ENCODE measurements at places on chromosomes 12 and 14.

DNA sequence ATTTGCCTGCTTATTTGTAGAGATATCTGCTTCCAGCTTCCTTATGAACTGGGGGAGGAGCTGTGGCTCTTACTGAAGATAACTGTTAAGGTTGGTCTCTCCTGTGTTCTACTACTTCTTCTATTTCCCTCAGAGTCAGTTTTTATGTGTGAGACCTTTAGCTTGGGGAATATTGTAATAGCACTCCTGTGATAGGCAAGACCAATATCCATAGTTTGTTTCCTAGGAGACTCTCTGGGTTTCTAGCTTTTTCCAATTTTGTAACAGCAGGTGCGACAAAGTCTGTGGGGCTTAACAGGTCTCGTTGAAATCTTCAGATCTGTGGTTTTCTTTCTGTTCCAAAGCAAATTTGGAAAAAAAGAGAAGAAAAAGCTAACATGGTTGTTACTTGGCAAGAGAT is at the start of gene OR10G3:
TSS of gene OR10G3 (minus strand) at position 101 of the 400 bp plus-strand sequence. CDS start 9,332 bp downstream, outside the sequence.
- no peak for DNase-seq

DNA sequence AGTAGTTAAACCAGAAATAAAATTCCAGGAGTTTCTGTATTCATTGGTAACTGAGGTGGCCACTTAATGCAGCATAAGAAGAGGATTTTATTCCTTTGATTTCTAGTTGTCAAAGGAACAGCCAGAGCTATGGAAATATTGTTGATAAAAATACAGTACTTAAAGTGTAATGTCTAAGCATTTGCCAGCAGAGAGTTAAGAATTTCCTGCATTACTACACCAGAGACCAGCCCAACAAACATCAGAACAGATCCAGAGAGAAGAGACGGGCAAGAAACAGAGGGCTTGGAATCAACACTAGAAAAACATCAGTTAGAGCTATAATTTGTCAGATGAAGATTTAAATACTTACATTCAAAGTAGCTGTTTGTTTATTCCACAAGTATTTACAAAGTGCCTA is 77.9 kb downstream of the ST8SIA1 start:
- no peak for DNase-seq

DNA sequence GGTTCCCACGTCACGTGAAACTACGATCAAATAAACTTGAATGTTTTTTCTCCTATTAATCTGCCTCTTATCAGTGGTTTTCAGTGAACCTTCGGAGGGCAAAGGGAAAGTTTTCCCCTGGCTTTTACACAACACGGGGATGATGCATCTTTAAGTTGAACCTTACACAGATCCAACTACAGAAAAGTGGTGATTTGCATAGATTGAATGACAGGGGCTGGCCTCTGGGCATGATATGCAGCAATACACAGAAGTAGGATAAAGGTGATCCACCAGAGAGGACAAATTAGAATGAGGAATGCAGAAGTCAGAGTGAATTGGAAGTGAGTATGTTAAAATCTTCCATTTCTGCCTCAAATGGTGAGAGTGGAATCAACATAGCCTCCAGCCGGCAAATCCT is 11.6 kb downstream of the GSG1 start:
- no peak for DNase-seq

- no peak for DNase-seq
Measured at GRCh38 chr12:123398550-123399254, 14.8 kb downstream of the KMT5A start.

GRCh38 chr12:69392179-69392928 is 32.8 kb downstream of the YEATS4 start:
- DNase-seq = no peak

GRCh38 chr12:99596762-99597161 is 50.8 kb upstream of the GARIN6 start:
- no peak for DNase-seq

- no peak for DNase-seq
Measured at GRCh38 chr12:57250956-57251355, at the start of gene STAC3. Gene STAC3 (minus strand): TSS chr12:57251187. CDS start chr12:57249636, 1,551 bp downstream.

DNA sequence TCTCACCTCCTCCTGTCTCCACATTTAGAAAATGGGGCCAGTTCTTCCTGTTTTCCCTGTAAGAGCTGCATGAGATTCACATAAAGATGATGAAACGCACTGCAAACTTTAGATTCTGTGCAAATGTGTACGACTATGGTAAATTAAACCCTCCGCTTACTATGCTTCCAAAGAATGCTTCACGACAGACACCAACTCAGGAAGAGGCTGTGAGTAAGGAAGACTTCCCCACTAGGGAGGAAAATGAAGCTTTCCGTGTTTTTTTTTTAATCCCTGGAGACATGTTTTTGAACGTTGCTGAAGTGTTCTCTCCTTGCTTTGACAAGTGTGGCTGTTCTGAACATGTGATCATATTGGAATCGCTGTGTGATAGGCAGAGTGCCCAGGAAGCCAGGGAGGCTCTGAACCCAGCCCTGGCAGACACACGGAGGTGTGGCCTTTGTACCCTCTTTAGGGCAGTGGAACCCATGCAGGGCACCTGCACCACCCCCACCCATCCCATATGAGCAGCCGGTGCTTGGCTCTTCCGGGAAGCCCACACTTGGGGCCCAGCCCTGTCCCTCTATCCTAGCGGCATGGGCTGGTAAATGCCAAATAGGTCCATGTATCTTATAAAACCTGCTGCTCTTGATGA is 7.5 kb upstream of the SYNE3 start:
- DNase-seq = no peak

GRCh38 chr12:124608450-124608870 is 41.0 kb upstream of the NCOR2 start:
- DNase-seq = no peak

DNA sequence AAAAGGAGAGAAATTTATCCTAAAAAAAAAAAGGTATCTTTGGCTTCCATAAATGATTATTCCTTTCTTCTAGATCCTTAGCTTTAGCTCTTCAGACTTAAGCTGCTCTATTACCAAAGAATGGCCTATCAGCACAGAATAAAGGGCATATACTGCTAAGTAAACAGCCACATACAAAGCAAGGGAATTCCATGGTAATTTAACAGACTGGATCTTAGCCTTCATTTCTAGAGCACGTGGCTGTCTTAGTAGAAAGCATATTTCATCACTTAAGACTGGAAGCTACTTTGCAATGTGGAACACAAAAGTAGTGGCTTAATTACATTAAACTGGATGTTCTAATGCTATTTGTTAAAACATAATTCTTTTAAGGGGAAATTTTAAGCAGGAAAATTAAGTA is 23.1 kb downstream of the TMED10 start:
- DNase-seq = no peak

DNA sequence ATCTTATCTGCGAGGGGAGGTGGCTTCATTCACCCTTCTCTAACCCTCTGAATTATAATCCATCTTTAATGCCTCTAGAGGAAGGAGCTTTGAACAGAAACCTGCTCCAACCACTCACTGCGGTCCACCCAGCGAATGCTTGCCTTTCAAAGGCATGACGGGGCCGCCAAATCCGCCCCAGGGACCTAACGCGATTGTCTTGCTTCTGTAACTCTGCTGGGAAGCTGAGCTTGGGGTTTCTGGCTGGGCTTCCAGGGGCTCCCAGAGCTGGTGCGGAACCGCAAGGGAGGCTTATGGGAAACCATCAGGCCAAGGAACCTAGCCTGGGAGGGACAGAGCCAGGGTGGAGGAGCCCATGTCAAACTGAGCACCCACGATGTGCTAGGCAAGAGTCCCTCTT is 231.2 kb upstream of the LHX5 start:
- DNase-seq = no peak

- DNase-seq = no peak
Measured at GRCh38 chr12:113831476-113831875, 134.6 kb downstream of the RBM19 start.

DNA sequence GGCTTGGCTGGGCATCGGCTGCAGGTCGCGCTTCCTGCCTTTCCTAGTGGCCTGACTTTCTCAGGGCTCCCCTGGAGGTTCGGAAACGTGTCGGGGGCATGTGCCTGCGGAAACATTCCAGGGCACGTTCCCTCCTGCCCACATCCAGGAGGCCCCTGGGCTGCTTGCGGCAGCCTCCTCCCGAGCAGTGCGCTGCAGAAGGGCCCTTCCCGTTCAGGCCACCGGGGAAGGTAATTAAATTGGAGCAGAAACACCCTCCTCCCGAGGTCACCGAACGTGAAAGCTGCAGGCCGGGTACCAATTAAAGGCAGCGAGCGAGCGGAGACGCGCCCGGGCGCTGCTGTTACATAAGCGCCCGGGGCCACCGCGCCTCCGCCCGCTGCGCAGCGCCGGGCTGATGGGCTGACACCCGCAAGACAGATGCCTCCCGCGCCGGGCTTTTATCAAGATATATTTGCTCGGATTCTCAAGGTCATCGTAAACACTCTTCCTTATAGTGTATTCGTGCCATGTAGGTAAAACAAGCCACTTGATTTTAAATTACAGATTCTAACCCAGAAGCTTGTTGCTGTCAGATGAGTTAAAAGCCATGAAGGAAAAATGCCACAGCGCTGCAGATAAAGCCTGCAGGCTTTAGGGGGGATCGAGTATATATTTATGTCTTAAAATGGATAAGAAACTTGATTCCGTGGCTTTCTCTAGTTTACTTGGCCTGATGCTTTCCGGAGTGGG is 31.4 kb downstream of the SSPN start:
- DNase-seq = no peak

DNA sequence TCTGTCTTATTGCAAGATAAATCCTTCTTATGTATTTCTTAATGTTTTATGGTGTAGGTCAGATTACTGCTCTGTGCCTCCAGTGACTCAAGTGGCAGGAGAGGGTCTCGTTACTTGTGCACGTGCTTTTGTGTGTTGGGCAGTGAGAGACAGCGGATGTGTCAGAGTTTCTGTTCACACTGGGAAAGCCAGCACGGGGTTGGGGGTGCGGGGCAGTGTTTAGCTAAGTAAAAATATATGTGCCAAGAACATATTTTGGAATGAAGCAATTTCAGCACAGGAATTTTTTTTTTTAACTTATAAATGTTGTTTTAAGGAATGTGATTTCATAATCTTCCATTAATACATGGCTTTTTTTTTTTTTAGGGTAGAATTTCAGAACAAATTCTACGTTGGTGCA is 4.5 kb upstream of the DNAH10 start:
- no peak for DNase-seq

GRCh38 chr12:115324949-115325593 is 641.1 kb upstream of the TBX3 start:
- DNase-seq = no peak

DNA sequence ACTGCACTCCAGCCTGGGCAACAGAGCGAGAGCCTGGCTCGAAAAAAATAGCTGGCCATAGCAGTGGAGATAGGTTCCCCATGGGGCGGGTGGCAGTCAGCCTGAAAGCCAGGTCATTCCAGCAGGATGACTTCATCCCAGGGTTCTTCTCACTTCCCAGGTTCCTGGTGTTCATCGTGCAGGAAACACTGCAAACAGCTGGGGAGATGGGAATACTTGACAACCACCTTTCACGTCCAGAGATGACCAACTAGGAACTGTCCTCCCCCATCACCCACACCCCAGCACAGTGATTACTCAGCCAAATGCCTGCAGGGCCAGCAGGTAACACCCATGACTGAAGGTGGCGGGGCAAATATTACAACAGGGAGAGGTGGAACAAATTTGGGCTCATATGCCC is 1.7 kb downstream of the VSIG10 start:
- DNase-seq = no peak

DNA sequence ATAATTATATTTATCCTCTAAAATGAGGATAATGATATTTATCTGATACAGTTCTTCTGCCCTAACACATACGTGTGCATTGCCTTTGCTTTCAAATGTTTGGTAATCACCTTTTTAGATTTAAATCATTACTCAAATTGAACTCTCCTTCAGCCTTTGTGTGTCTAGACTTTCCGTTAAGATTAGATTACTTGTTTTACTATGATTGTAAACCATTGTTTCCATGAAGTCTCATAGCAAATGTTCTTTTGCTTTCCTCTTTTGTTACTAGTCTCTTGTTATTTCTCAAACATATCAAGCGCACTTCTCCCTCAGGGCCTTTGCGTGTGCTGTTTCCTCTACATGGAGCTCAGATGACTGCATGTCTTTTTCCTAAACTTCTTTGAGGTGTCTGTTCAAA is 63.7 kb downstream of the ETV6 start:
- no peak for DNase-seq

GRCh38 chr14:76720382-76720813 is 40.9 kb upstream of the VASH1 start:
- DNase-seq = no peak

DNA sequence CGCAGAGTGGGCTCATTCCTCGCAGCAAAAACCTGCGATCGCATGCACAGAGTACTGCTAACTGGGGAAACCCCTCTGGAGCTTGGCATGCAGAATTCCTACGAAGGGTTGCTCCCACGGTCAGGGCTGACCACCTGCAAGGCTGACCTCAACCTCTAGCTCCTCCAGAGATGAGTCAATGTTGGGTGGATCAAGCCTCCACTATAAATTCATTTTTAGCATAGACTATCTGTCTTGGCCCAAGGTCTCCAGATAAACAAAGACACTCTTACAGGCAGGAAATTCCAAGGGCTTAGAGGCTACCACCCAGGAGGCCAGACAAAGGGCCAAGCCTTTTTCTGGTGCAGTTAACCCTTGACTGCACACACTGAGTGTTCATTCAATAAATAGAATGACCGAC is 296.5 kb downstream of the TMEM132D start:
- DNase-seq = no peak

DNA sequence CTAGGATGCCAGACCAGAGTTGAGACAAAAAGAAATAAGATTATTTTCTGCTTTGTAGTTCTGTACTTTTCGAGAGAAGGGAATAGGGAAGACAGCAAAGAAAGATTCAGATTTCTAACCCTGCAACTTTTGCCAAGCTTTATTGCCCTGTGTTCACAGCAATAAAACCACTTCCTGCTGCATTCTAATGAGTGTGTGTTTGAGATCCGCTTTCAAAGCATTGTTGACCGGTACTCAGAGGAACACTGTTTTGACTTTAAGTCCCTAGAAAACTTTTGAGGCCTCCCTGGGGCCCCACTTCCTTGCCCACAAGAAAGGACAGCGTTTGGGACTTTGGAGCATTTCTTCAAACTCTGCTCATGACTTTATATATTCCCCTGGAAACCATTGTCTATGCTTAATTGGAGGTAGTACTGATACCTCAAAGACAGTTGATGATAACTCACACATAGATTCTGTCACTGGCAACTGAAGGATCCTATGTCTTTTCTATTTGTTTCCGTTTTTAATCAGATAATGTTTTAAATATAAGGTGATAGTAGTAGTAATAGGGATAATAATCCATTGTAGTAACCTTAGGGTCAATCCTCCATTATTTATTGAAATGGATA is 1.3 kb downstream of the RNASE6 start:
- no peak for DNase-seq

DNA sequence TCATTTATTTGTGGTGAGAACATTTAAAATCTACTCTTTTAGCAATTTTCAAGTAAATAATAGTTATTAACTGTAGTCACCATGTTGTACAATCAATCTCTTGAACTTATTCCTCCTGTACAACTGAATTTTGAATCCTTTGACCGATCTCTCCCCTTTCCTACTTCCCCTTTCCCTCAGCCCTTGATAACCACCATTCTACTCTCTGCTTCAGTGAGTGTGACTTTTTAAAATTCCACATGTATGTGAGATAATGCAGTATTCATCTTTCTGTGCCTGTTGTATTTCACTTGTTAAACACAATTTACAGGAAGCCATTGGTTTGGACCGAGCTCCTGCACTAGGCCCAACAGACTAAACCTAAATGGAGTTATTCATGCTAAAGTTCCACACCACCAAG is 458.9 kb upstream of the PDE3A start:
- DNase-seq = no peak
